Bronchus fibroblast of lung (primary cell): ENCODE measurements at places on chromosomes 4 and X. TPM values are rescaled to one million over a fixed set of nuclear protein-coding genes. Genes with fewer than 3 reads are reported as not detected.

The HERC6 gene
- 1.9 and 2.5 TPM in 2 replicates for total RNA-seq

The TLL1 gene
- total RNA-seq = under 0.01 and 0.15 TPM in 2 replicates

The PLP1 gene
- total RNA-seq = under 0.01 and 1.5 TPM in 2 replicates

The LRIT3 gene
- not detected in 2 replicates for total RNA-seq

The GLRA2 gene
- not detected in 2 replicates for total RNA-seq

The ENPEP gene
- total RNA-seq = under 0.01 and 0.15 TPM in 2 replicates

The TBL1X gene
- 15.1 and 21.6 TPM in 2 replicates for total RNA-seq

The LRP2BP gene
- total RNA-seq = under 0.01 and 0.34 TPM in 2 replicates
